B cell (primary cell): ENCODE measurements at places on chromosomes 2 and 18. TPM values are rescaled to one million over a fixed set of nuclear protein-coding genes. Genes with fewer than 3 reads are reported as not detected.
A peak's percentile ranks its signal among the peaks of the same experiment; 100 is the strongest.

MAP4K4 gene
- 280 and 303 TPM in 2 replicates for total RNA-seq

SLC9A4 gene
- total RNA-seq, result 0.07 and 0.20 TPM in 2 replicates

CFC1 gene
- total RNA-seq, result not detected in 2 replicates

CHRNA1 gene
- total RNA-seq, result 0.20 TPM in 1 of 2 replicates, not detected in the other

CTLA4 gene
- total RNA-seq, result 0.30 and 1.1 TPM in 2 replicates

GREB1L gene
- not detected in 2 replicates for total RNA-seq

DNA sequence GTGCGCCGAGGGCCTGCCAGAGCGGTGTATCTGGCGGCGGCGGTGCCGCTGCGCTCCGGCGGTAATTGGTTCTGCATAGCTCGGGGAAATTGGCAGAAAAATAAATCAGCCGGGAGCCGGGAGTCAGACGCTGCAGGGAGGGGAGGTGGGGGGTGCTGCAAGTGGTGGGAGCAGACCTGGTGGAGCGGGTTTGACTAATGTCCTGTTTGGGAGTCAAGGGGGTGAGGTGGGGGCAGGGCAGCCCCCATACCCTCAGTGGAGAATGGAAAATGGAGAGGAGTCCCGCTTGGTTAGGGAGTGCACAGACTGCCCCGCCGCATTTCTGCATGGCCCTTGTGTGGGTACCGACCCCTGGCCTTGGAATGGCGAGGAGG lies 107.3 kb downstream of the DYSF start:
- no peaks in the 10 kb centered on the region for H3K27me3 ChIP-seq
- no peak overlapping the region for H3K4me3 ChIP-seq
- no peak for DNase-seq
- H3K36me3 ChIP-seq, result no peaks in the 10 kb centered on the region
- H3K4me1 ChIP-seq, result no peaks in the 10 kb centered on the region

GRCh38 chr18:5397102-5397501 lies 101.6 kb upstream of the ZBTB14 start:
- H3K4me3 ChIP-seq, result no peak overlapping the region
- H3K4me1 ChIP-seq, result no peaks in the 10 kb centered on the region
- no peak for DNase-seq
- H3K27me3 ChIP-seq, result no peaks in the 10 kb centered on the region

DNA sequence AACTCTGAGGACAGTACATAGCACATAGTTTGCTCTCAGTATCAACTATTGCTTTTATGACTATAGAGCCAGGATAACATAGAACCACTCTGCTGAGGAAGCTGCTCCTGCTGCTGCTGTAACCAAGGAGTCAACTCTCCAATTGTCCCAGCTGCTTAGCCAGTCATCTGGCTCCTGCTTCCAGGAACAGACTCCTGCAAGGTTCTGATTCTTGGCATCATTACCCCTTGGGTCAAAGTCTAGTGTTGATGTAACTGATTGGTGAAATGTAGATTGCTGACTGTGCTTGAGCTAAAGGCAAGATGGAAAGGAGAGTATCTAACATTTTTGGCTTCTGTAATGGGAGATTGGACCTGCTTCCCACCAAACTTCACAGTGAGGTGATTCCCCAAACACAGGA lies 261.9 kb upstream of the FSHR start:
- no peak overlapping the region for H3K27ac ChIP-seq
- H3K27me3 ChIP-seq, result no peaks in the 10 kb centered on the region
- DNase-seq, result no peak
- H3K36me3 ChIP-seq, result no peaks in the 10 kb centered on the region
- no peaks in the 10 kb centered on the region for H3K4me1 ChIP-seq

DNA sequence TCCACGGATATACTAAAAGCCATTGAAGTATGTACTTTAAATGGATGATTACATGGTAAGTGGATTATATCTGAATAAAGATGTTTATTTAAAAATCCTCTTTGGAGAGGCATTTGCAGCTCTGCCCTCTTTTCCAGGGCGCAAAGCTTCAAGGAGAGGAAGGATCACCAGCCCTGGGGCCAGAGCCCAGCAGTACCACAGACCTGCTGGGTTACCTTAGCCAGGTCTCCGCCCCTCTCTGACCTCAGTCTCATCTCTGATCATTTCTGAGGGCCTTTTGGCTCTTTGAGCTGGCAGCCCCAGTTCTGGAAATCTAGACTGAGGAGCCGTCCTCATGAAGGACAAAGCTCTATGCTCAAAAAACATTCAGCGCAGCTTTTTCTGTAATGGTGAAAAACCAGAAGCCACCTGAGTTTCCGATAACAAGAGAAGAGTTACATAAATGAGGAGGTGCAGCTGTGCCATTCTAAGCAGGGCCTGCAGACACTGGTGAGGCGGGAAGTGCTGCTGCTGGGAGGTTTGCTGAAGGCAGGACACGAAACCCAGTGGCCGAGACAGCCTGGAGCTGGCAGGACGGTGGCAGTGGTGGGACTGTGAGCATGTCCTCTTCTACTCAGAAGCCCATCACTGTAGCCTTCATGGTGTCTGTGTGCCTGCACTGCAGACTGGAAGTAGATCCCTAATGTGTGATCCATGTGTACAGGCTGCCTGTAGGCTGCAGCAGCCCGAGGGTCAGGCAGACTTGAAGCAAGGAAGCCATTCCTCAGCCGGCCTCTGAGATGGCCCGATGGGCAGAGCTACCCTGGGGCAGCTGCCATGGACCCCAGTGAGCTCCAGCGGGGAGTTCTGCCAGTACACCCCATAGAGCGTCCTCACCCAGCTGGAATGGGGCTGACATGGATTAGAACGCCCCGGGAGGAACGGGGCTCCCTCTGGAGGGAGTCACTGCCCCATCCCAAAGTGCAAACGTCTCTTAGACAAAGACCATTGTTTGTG lies 27.7 kb downstream of the ADRA2B start:
- H3K4me3 ChIP-seq, result no peak overlapping the region
- H3K4me1 ChIP-seq, result no peaks in the 10 kb centered on the region
- H3K36me3 ChIP-seq, result no peaks in the 10 kb centered on the region
- H3K27ac ChIP-seq, result no peak overlapping the region

DNA sequence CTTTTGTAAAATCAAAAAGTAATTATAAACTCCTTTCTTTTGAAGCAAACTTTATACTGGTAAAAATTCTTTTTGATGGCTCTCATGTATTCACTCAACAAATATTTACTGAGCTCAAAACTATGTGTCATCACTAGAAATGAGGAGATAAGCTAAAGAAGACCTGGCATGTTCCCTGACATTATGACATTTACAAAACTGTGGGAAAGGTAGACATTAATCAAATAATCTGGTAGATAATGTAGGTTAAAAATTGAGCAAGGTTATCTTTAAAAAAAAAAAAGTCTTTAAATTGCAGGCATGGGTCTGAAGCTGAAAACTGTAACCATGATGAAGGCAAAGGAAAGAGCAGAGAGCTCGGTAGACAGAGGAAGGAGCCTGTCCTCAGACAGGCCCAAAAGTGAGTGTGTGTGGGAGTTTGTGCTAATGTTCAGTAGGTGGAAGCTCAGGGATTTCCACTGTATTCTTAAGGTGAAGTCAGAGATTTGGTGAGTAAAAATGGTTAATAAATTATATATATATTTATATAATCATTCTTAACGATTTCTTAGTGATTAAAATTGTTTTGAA lies 612.9 kb downstream of the LRP1B start:
- no peak overlapping the region for H3K27ac ChIP-seq
- no peaks in the 10 kb centered on the region for H3K36me3 ChIP-seq
- no peak overlapping the region for H3K4me3 ChIP-seq
- H3K27me3 ChIP-seq, result no peaks in the 10 kb centered on the region
- no peak for DNase-seq
- no peaks in the 10 kb centered on the region for H3K4me1 ChIP-seq

DNA sequence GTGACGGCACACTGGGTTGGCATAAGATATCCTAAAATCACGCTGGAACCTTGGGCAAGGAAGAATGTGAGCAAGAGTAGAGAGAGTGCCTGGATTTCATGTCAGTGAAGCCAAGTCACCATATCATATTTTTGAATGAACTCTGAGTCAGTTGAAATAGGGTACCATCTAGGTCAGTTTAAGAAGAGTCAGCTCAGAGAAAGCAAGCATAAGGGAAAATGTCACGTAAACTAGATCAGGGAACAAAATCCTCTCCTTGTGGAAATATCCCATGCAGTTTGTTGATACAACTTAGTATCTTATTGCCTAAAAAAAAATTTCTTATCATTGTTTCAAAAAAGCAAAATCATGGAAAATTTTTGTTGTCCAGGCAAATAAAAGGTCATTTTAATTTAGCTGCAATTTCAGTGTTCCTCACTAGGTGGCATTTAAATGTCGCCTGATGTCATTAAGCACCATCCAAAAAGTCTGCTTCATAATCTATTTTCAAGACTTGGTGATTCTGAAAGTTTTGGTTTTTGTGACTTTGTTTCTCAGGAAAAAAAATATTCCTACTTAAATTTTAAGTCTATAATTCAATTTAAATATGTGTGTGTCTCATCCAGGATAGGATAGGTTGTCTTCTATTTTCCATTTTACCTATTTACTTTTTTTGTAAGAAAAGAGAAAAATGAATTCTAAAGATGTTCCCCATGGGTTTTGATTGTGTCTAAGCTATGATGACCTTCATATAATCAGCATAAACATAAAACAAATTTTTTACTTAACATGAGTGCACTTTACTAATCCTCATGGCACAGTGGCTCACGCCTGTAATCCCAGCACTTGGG lies 19.6 kb downstream of the RSAD2 start:
- DNase-seq, result peak; percentile 45
- H3K4me1 ChIP-seq, result no peaks in the 10 kb centered on the region
- no peaks in the 10 kb centered on the region for H3K36me3 ChIP-seq
- no peak overlapping the region for H3K27ac ChIP-seq

GRCh38 chr2:11389551-11390398 lies 45.3 kb upstream of the ROCK2 start:
- no peak overlapping the region for H3K4me3 ChIP-seq
- no peaks in the 10 kb centered on the region for H3K4me1 ChIP-seq
- DNase-seq, result no peak
- no peaks in the 10 kb centered on the region for H3K36me3 ChIP-seq

GRCh38 chr18:37294951-37295350 lies 270.6 kb downstream of the CELF4 start:
- no peaks in the 10 kb centered on the region for H3K27me3 ChIP-seq
- H3K36me3 ChIP-seq, result no peaks in the 10 kb centered on the region
- no peak for DNase-seq
- no peaks in the 10 kb centered on the region for H3K4me1 ChIP-seq
- H3K27ac ChIP-seq, result no peak overlapping the region

DNA sequence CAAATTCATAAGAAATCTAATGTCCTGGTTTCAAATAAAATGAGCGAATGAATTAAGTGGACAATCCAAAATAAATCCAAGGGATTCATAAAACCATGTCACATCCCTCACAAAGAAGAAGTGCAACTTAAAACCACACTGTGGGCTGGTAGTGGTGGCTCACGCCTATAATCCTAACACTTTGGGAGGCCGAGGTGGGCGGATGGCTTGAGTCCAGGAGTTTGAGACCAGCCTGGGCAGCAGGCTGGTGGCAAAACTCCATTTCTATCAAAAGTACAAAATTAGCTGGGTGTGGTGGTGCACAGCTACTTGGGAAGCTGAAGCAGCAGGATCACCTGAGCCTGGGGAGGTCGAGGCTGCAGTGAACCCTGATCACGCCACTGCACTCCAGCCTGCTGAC lies 25.4 kb downstream of the FAM98A start:
- no peak overlapping the region for H3K27ac ChIP-seq
- DNase-seq, result no peak
- no peak overlapping the region for H3K4me3 ChIP-seq
- no peaks in the 10 kb centered on the region for H3K4me1 ChIP-seq
- no peaks in the 10 kb centered on the region for H3K27me3 ChIP-seq

- no peaks in the 10 kb centered on the region for H3K27me3 ChIP-seq
- H3K4me1 ChIP-seq, result no peaks in the 10 kb centered on the region
- no peak for DNase-seq
Observed at GRCh38 chr18:1668279-1668678, 763.6 kb downstream of the ADCYAP1 start.

DNA sequence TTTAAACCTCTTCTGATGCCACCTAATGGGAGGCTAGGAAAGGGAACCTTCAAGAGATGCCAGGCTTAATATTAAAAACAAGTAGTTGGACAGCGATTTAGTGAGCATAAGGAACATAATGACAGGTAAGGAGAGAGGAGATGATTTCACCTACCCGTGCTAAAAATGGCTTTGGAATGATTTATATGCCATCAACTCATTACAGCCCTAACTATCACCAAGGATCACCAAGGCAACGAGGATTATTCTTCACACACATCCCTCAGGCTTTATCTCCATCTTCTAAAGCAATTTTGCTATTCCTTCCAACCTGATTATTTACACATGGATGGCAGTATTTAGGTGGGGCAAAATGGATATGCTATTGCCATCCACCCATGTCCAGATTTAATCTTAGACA lies 237.8 kb downstream of the DCC start:
- no peaks in the 10 kb centered on the region for H3K4me1 ChIP-seq
- DNase-seq, result no peak
- H3K4me3 ChIP-seq, result no peak overlapping the region
- no peaks in the 10 kb centered on the region for H3K27me3 ChIP-seq

DNA sequence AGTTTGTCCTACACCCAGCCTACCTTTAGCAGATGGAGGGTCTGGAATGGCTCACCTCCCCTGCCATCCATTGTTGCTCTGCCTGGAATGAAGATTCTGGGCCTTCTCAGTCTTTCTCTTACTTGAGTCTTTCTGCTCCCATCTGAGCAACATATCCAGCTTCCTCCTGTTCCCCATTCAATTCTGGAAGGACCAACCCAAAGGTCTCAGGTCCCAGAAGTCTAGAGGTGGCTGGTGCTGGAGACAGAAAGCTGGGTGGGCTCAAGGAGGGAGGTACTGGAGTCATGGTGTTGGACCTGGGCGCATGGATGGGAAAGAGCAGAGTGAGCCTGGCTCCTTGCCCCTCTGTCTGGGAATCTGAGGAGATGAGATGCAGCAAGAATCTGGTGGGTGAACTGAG lies 93.5 kb upstream of the SIX3 start:
- no peaks in the 10 kb centered on the region for H3K4me1 ChIP-seq
- no peak for DNase-seq
- H3K36me3 ChIP-seq, result no peaks in the 10 kb centered on the region
- H3K27ac ChIP-seq, result no peak overlapping the region
- no peak overlapping the region for H3K4me3 ChIP-seq

GRCh38 chr2:124027182-124027581 lies 2.1 kb downstream of the CNTNAP5 start:
- no peak for DNase-seq
- H3K27ac ChIP-seq, result no peak overlapping the region
- no peaks in the 10 kb centered on the region for H3K4me1 ChIP-seq
- H3K36me3 ChIP-seq, result no peaks in the 10 kb centered on the region
- peaks cover 5% of the 10 kb centered on the region for H3K27me3 ChIP-seq

GRCh38 chr2:172510088-172510487 lies 45.8 kb upstream of the PDK1 start:
- no peaks in the 10 kb centered on the region for H3K36me3 ChIP-seq
